Gastrocnemius medialis (tissue), 4 donors: ENCODE measurements at places on chromosomes 13 and 19. TPM values are rescaled to one million over a fixed set of nuclear protein-coding genes. Genes with fewer than 3 reads are reported as not detected.

DNA sequence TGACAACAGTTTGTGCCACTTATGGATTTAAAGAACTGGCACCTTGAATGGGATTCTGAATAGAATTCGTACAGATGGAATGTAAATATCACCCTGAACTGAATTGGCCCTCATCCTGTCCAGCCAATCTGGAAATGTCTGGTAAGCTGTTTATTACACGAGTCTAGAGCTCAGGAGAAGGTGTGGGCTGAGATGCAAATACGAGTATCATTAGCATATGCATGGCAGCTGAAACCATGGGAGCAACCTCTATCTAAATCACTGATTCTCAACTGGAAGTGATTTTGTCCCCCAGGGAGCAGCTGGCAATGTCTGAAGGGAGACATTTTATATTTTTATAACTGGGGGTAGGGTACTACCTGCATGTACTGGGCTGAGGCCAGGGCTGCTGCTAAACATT is 15.6 kb upstream of the VWA8 start:
- no peaks in the 10 kb centered on the region for H3K27me3 ChIP-seq
- H3K4me3 ChIP-seq: no peak overlapping the region
- H3K27ac ChIP-seq: no peak overlapping the region

DNA sequence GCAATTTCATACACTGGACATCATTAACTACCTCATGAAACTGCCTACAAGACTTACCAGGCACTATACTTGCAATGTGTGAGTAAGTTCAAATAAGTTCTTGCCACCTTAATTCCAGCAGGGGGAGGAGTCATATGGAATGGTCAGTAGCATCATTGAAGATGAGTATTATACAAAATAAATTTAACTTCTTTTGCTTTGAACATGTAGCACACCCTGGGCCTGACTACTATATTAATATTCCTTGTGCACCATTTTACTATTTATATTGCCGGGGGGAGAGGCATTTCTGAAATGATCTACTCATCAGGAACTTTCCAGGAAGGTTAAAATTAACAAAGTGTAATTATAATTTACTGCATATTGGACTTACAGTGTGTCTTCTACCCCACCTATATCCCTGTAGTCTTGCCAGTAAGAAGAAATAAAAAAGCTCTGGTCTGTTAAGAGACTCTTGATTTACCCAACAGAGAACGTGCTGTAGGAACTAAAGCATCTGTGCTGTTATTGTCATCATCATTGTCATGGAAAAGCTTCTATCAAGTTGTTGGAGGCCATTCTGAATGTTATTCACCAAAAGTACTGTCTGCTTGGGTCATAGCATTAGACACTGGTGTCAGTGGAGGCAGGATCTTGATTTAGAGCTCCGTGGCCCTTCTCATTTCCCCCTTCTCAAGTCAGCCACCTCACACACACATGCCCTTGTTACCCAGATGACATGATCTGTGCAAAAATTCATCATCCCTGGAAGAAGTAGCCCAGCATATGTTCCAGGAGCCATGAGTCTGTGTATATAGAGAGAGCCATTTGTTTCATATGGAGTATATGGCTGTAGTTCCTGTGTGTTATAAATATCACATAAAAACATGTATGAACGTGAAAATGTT is 147.1 kb downstream of the MTUS2 start:
- no peak overlapping the region for H3K4me3 ChIP-seq
- no peak for DNase-seq
- H3K4me1 ChIP-seq: no peaks in the 10 kb centered on the region
- H3K27me3 ChIP-seq: no peaks in the 10 kb centered on the region
- no peak overlapping the region for H3K27ac ChIP-seq

- no peak overlapping the region for H3K27ac ChIP-seq
- H3K27me3 ChIP-seq: no peaks in the 10 kb centered on the region
- peak overlapping the region; percentile 15 for H3K4me3 ChIP-seq
- DNase-seq: peak; percentile 41
- H3K36me3 ChIP-seq: no peaks in the 10 kb centered on the region
These were observed 9.5 kb downstream of the ADAMTSL5 start for GRCh38 chr19:1503089-1503924.

DNA sequence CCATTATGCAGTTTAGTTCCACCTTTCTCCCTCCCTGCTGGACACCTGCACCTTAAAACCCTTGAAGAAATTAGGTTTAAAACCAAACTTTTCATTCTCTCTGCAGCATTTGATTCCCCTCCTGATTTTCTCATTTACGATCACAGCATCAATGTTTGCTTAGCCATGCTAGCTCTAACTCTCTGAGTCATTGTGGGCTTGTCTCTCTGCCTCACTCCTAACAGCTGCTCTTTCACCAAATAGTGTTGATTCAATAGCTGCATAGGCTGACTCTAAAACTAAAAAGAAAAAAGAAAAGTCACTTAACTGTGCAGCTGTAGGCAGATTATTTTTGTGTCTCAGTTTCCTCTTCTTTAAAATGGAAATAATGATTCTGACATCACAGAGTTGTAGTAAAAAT is 1124.9 kb downstream of the DIAPH3 start:
- no peaks in the 10 kb centered on the region for H3K36me3 ChIP-seq
- no peak for DNase-seq
- no peak overlapping the region for H3K4me3 ChIP-seq
- H3K27ac ChIP-seq: no peak overlapping the region
- no peaks in the 10 kb centered on the region for H3K4me1 ChIP-seq

GRCh38 chr19:48752496-48753365 is at the start of gene FUT1:
TSS of gene FUT1 (minus strand) at chr19:48752641. CDS start at chr19:48751281, 1,360 bp downstream.
- H3K27ac ChIP-seq: peak within 1 kb of the TSS; percentile 66
- peak within 1 kb of the TSS; percentile 56 for H3K4me3 ChIP-seq
- H3K36me3 ChIP-seq: no peaks in the 10 kb centered on the region
- H3K4me1 ChIP-seq: peaks cover 17% of the 10 kb centered on the region
- DNase-seq: no peak

- no peaks in the 10 kb centered on the region for H3K27me3 ChIP-seq
- no peak overlapping the region for H3K27ac ChIP-seq
- H3K36me3 ChIP-seq: no peaks in the 10 kb centered on the region
- no peak overlapping the region for H3K4me3 ChIP-seq
- H3K4me1 ChIP-seq: peaks cover 37% of the 10 kb centered on the region
- DNase-seq: peak; percentile 9
These were observed 42.9 kb downstream of the C13orf46 start for GRCh38 chr13:113930671-113931637.

DNA sequence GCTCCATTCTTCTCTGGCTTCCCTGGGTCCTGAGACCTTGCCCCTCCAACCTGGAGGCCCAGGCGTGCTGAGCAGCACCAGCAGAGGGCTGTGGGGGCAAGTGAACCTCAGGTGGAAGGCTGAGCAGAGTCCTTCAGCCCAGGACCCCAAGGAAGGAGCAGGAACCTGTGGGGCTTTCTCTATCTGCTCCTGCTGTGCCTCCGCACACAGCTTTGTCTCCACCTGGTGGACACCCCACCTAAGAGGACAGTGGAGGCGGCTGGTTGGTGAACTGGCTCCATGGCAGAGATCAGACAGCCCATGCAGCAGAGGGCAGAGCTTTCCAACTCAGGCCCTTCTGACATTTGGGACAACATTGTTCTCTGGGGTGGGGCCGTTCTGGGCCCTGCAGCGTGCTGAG is 19.7 kb downstream of the ZFR2 start:
- H3K27ac ChIP-seq: no peak overlapping the region
- DNase-seq: no peak
- H3K4me3 ChIP-seq: no peak overlapping the region
- H3K27me3 ChIP-seq: no peaks in the 10 kb centered on the region

- H3K4me1 ChIP-seq: no peaks in the 10 kb centered on the region
- no peaks in the 10 kb centered on the region for H3K36me3 ChIP-seq
- no peak for DNase-seq
- H3K4me3 ChIP-seq: peak within 1 kb of the TSS; percentile 40
These were observed at the start of gene DPF1 for GRCh38 chr19:38224014-38224862. TSS of gene DPF1 (minus strand) at chr19:38224222. CDS start at chr19:38224142, 80 bp downstream.

- no peak overlapping the region for H3K4me3 ChIP-seq
- H3K27me3 ChIP-seq: no peaks in the 10 kb centered on the region
- H3K27ac ChIP-seq: no peak overlapping the region
- no peak for DNase-seq
These were observed 977.6 kb downstream of the SLITRK5 start for GRCh38 chr13:88648598-88649373.

DNA sequence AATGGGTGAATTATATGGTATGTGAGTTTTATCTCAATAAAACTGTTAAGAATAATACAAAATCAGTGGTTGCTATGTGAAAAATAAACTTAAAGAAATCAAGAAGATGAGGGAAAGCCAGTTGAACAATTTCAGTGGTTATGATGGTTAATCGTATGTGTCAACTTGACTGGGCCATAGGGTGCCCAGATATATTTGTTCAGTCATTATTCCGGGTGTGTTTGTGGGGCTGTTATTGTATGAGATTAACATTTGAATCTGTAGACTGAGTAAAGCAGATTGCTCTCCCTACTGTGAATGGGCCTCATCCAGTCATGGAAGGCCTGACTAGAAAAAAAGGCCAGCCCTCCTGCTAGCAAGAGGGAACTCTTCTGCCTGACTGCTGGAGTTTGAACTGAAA is 109.3 kb downstream of the LMO7 start:
- H3K36me3 ChIP-seq: no peaks in the 10 kb centered on the region
- DNase-seq: no peak
- no peak overlapping the region for H3K4me3 ChIP-seq
- H3K4me1 ChIP-seq: peaks cover 25% of the 10 kb centered on the region
- no peaks in the 10 kb centered on the region for H3K27me3 ChIP-seq

- no peak overlapping the region for H3K27ac ChIP-seq
- no peak overlapping the region for H3K4me3 ChIP-seq
- no peak for DNase-seq
- H3K27me3 ChIP-seq: no peaks in the 10 kb centered on the region
- no peaks in the 10 kb centered on the region for H3K36me3 ChIP-seq
- H3K4me1 ChIP-seq: no peaks in the 10 kb centered on the region
These were observed 24.0 kb downstream of the ALG5 start for GRCh38 chr13:36975172-36975571.

DNA sequence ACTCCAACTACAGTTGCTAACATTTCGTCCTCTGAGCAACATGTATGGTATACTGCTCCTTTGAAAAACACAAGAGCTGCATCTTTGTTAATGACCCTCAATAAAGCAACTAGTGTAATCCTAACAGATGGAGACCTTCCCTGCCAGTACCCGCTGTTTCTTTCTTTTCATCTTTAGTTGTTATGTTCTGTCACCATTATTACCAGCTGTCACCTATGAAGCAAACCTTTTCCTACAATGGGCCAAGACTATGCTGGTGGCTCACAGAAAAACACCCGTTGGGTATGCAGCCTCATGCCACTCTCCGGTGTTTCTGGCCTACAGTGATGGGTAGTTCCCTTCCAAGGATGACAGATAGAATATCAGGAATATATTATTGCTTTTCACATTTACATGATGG is 29.7 kb upstream of the CYSLTR2 start:
- H3K36me3 ChIP-seq: no peaks in the 10 kb centered on the region
- no peak for DNase-seq
- H3K27me3 ChIP-seq: no peaks in the 10 kb centered on the region
- H3K27ac ChIP-seq: no peak overlapping the region
- no peaks in the 10 kb centered on the region for H3K4me1 ChIP-seq

DNA sequence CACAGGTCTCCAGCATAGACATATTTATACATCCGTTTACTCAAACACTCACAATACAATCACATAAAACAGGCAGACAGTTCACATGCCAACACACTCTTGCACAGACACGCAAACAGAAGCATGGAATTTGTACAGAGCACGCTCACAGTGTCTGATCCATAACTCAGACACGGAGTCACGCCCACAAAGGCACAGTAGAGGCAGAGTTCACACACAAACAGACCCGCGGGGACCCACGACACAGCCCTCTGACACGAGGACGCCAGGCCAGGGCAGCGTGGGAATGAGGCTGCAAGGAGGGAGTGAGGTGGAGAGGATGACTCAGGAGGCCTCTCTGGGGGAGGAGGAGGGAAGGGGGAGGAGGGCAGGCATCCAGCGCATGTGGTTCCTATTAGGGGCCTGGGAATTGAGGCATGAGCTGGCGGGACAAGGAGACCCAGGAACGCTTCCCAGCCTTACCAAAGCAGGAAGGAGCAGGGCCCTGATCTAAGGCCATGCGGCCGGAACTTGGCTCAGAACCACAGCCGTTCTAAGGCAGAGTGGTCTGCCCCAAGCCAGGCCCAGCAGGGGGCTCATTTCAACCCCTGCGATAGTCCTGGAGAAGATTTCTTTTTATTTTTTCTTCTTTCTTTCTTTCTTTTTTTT is 9.1 kb upstream of the OLFM2 start:
- peaks cover 7% of the 10 kb centered on the region for H3K4me1 ChIP-seq
- peak; percentile 73 for DNase-seq
- H3K36me3 ChIP-seq: no peaks in the 10 kb centered on the region
- peaks cover 8% of the 10 kb centered on the region for H3K27me3 ChIP-seq
- H3K4me3 ChIP-seq: no peak overlapping the region
- peak overlapping the region; percentile 67 for H3K27ac ChIP-seq

DNA sequence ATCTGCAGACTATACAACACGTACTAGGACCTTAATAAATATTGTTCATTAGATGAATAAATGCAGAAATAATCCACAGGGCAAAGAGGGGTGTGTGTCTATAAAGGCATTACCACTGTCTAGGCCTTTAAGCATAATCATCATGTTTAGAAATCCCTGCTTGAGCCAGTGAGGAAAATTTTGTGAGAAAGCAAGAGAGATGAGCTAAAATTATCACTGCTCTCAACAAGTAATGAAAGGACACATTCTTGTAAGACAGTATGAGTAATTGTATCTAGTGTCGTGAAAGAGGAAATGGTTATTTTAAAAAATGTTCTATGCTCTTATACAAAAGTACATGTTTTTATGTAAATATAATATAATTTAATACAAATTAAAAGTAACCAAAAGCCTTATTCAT is 1699.4 kb downstream of the PCDH9 start:
- H3K27ac ChIP-seq: no peak overlapping the region
- no peaks in the 10 kb centered on the region for H3K36me3 ChIP-seq
- no peak overlapping the region for H3K4me3 ChIP-seq

- no peak overlapping the region for H3K27ac ChIP-seq
- H3K27me3 ChIP-seq: no peaks in the 10 kb centered on the region
- no peaks in the 10 kb centered on the region for H3K36me3 ChIP-seq
- no peak for DNase-seq
- no peak overlapping the region for H3K4me3 ChIP-seq
These were observed 46.0 kb downstream of the GARRE1 start for GRCh38 chr19:34300380-34300779.

DNA sequence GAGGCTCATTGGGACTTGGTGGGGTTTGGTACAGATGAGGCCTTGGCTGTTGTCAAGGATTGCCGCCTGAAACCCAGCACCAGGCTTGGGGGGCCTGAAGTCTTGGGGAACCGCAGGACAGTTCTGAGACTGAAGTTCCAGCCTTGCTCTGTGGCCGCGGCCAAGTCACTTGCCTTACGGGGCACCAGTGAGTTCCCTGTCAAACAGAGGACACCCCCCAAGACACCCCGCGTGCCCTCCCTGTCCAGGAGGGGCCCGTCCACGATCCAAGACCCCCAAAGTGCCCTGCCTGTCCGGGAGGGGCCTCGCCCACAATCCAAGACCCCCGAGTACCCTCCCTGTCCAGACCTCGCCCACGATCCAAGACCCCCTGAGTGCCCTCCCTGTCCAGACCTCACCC is 2.5 kb downstream of the CDC34 start:
- peak overlapping the region; percentile 90 for H3K27ac ChIP-seq
- no peaks in the 10 kb centered on the region for H3K36me3 ChIP-seq
- no peak overlapping the region for H3K4me3 ChIP-seq
- H3K4me1 ChIP-seq: peaks cover 32% of the 10 kb centered on the region
- DNase-seq: no peak
- H3K27me3 ChIP-seq: no peaks in the 10 kb centered on the region

The LGALS4 gene
- not detected for total RNA-seq

The C19orf67 gene
- not detected for total RNA-seq

The ZNF530 gene
- 0.86 TPM for total RNA-seq

The KIR3DL1 gene
- not detected for total RNA-seq
